ENCODE measurements at places on chromosomes 12 and 14. TPM values are rescaled to one million over a fixed set of nuclear protein-coding genes. Genes with fewer than 3 reads are reported as not detected.

Gene GPX2
- total RNA-seq: not detected

Gene HOXC9
- not detected for total RNA-seq

Gene SPIC
- not detected for total RNA-seq

Gene KRT3
- total RNA-seq: 0.43 TPM

Gene KITLG
- 15.9 TPM for total RNA-seq

Gene USP44
- total RNA-seq: 4.3 TPM

Gene SLC35F4
- total RNA-seq: not detected

Gene SLC10A1
- total RNA-seq: not detected

- H3K27me3 ChIP-seq: peaks cover 35% of the 10 kb centered on the region
- no peaks in the 10 kb centered on the region for H3K36me3 ChIP-seq
- H3K4me3 ChIP-seq: no peak overlapping the region
- H3K4me1 ChIP-seq: no peaks in the 10 kb centered on the region
These were observed 92.8 kb upstream of the ETV6 start for GRCh38 chr12:11556682-11557081.

GRCh38 chr12:31105668-31106067 lies 32.0 kb downstream of the DDX11 start:
- H3K27me3 ChIP-seq: no peaks in the 10 kb centered on the region
- DNase-seq: no peak
- H3K27ac ChIP-seq: no peak overlapping the region
- no peak overlapping the region for H3K4me3 ChIP-seq
- H3K36me3 ChIP-seq: no peaks in the 10 kb centered on the region

GRCh38 chr12:14896521-14897169 lies 11.0 kb upstream of the MGP start:
- H3K27me3 ChIP-seq: no peaks in the 10 kb centered on the region
- no peak overlapping the region for H3K4me3 ChIP-seq
- H3K27ac ChIP-seq: no peak overlapping the region
- no peaks in the 10 kb centered on the region for H3K36me3 ChIP-seq
- H3K4me1 ChIP-seq: peaks cover 6% of the 10 kb centered on the region

DNA sequence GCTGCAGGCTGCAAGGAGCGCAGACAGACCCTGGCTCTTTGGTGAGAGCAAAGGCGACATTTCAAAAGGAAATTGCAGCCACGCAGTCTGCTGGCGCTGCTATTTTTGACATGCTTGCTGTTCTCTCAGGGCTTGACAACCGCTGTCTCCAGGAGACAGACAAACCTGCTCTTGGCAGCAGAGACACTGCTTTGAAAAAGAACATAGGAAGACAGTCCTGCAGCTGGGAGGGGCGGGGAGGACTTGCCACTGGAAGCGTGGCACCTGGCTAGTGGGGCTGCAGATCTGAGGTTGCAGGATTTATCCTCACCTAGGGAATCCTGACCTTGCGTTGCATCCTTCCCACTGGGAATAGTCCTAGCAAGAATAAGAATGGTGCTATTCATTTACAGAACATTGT lies 91.8 kb upstream of the KCNA1 start:
- H3K4me1 ChIP-seq: no peaks in the 10 kb centered on the region
- H3K4me3 ChIP-seq: no peak overlapping the region
- H3K36me3 ChIP-seq: no peaks in the 10 kb centered on the region
- no peak for DNase-seq
- no peaks in the 10 kb centered on the region for H3K27me3 ChIP-seq

DNA sequence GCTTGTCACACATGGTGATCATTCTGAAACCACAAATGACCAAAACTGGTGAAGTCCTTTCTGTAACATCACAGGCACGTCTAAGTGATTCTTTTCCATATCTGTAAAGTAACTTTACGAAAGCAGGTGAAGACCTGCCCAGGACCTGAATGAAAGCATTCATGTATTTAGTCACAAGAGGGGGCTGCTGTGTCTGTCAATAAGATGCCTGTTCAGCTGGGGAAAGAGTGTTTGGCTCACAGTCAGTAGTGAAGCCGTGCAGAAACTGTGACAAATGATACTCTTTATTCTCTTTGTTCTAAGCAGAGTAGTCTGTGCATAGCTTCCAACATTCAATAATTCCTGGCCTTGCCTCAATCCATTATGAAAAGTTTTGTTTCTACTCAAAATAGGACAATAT lies 373.5 kb upstream of the OR4E1 start:
- H3K27me3 ChIP-seq: no peaks in the 10 kb centered on the region
- no peak for DNase-seq
- no peaks in the 10 kb centered on the region for H3K36me3 ChIP-seq
- no peak overlapping the region for H3K27ac ChIP-seq

GRCh38 chr14:70094631-70095030 lies 94.1 kb downstream of the SLC8A3 start:
- no peaks in the 10 kb centered on the region for H3K4me1 ChIP-seq
- peaks cover 3% of the 10 kb centered on the region for H3K27me3 ChIP-seq
- no peak for DNase-seq
- no peaks in the 10 kb centered on the region for H3K36me3 ChIP-seq
- H3K27ac ChIP-seq: no peak overlapping the region
- H3K4me3 ChIP-seq: no peak overlapping the region

DNA sequence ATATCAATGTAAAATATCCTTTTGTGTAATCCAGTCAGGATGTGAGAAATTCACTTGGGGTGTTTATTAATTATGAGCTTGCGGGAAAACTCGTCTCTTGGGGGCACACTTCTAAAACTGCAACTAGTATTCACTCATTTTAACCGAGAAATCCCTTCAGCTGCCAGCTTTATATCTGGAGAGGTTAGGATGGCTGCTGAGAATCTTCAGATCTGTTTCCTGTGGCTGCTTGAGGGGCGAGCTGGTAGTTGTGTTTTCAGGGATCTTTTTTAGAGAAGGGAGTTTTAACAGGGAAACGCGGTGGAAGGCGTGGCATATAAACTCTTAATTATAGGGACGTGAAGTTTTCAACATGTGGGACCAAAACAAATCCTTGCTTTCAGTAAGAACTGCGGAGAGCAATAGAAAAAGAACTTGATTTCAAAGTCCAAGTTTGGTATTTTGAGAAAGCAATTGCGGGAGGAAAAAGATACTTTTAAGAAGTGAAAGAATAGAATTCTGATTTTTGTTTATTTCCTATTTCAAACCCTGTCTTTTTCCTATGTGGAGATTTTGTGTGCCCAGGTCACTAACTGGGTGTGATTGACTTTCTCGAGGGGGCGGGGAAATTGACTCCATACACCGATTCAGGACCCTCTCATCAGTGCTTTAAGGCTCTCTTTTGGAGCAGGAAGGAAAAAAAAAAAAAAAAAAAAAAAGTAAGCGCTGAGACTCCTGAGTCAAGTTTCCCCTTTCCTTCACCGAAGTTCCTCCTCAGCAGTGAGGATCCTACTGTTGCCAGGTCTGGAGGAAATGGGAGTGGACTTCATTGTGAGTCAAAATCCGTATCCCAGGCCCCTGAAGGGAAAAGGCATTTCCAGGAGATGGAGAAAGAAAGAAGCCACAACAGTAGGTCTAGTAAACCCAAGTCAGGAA lies 1.1 kb downstream of the PPFIBP1 start:
- peak overlapping the region; percentile 97 for H3K27ac ChIP-seq
- peak; percentile 79 for DNase-seq
- H3K36me3 ChIP-seq: no peaks in the 10 kb centered on the region
- H3K4me1 ChIP-seq: peaks cover 27% of the 10 kb centered on the region
- no peaks in the 10 kb centered on the region for H3K27me3 ChIP-seq

DNA sequence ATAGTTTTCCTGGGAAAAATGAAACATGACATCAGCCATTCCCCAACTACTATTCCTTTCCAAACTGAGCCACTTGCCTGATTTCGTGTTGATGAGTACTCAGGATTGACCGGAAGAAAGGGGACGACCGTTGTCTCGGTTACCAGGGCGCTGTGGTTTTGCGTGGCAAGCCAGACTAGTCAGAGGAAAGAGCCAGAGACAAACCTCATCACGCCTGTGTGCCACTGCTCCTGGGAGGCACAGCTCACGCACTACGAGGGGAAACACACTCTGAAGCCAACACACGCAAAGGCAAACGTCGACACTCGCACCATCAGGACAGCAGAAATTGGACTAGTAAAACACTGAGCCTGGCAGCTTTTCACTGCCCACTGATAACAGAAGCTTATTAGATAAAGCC lies 35.0 kb downstream of the GIT2 start:
- no peak overlapping the region for H3K4me3 ChIP-seq
- H3K4me1 ChIP-seq: peaks cover 7% of the 10 kb centered on the region
- peak overlapping the region; percentile 44 for H3K27ac ChIP-seq
- peak; percentile 82 for DNase-seq
- H3K27me3 ChIP-seq: no peaks in the 10 kb centered on the region

DNA sequence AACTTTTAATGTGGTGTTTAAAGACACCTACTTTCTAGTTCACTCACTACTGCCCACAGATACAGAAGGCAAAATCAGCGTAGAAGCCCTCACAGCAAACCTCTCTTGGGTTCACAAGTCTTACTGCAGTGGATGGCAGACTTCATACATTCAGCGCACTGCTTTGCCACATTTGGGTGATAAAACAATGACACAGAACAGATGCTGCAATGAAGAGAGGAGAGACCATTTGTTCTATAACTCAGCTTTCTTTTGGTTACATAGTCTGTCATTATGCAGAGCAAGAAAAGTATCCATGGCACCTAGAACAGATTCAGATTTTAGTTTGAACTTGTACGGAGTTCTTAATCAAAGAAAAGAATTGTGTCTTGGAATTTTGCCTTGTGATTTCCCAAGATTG lies 459.0 kb downstream of the BCAT1 start:
- no peaks in the 10 kb centered on the region for H3K27me3 ChIP-seq
- DNase-seq: no peak
- no peaks in the 10 kb centered on the region for H3K36me3 ChIP-seq
- H3K4me3 ChIP-seq: no peak overlapping the region

GRCh38 chr12:40692765-40693206 lies 547 bp downstream of the CNTN1 start:
- H3K27me3 ChIP-seq: peaks cover 18% of the 10 kb centered on the region
- no peaks in the 10 kb centered on the region for H3K4me1 ChIP-seq
- no peak for DNase-seq
- H3K4me3 ChIP-seq: no peak overlapping the region

- no peak overlapping the region for H3K4me3 ChIP-seq
- no peaks in the 10 kb centered on the region for H3K4me1 ChIP-seq
- H3K27ac ChIP-seq: no peak overlapping the region
These were observed 42.0 kb upstream of the C12orf75 start for GRCh38 chr12:105288311-105288996.

DNA sequence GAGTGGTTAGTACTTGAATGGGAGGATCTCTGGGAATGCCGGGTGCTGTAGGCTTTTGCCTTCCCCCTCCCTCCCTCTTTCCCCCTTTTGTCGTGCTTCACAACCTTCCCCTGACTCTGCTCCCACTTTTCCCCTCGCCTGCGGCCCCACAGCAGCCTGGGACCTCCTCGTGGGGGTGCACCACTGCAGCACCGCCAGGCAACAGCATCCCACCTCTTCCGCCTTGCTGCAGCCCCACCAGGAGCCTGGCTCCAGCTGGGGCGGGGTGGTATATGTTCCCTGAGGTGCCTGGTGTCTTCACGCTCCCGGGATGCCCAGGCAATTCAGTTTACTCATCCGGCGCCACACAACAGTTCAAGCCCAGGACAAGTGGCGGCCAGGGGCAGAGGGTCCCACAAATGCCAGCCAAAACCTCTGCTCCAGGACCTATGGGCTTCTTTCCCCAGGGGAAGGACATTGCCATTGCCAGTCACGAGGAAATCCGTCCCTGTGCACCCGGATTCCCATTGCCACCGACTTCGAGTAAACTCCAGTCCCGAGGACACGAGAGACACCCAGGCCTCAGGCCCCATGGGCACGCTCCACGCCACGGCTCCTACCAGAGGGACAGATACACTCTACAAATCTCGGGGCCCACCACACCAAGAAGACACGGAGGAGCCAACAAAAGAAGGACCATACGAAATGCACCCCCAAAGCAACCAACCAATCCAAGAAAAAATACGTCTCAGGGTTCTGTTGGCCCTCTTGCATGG lies 181.7 kb downstream of the ALG10 start:
- DNase-seq: no peak
- no peaks in the 10 kb centered on the region for H3K27me3 ChIP-seq
- H3K27ac ChIP-seq: no peak overlapping the region
- no peak overlapping the region for H3K4me3 ChIP-seq
- H3K4me1 ChIP-seq: no peaks in the 10 kb centered on the region

- no peaks in the 10 kb centered on the region for H3K36me3 ChIP-seq
- peaks cover 2% of the 10 kb centered on the region for H3K27me3 ChIP-seq
- no peak overlapping the region for H3K4me3 ChIP-seq
- peak; percentile 51 for DNase-seq
- no peak overlapping the region for H3K27ac ChIP-seq
These were observed 37.8 kb upstream of the ITPR2 start for GRCh38 chr12:26870491-26871419.

DNA sequence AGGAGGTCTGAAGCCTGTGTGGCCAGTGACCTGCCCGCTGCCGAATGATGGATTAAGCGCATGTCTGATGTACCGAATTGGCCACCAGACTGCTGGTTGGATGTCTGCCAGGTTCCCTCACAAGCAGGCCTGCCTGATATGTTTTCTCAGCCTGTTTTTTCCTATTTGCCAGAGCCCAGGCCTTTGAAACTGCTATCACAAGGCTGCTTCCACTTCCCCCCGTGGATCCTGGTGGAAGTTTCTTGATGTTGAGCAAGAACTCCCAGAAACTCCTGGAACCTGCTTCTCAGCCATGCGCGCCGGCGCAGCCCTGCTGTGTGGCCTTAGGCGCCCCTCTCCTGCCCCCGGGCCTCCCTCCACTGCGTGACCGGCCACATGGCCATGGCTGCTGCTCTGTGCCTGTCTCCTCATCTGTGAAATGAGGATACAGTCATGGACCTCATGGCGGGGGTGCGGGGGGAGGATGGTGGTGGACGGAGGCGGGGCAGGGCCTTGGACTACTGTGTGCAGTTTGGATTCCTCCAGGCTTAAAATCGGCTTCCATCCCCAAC lies 56.6 kb downstream of the CALM1 start:
- no peaks in the 10 kb centered on the region for H3K36me3 ChIP-seq
- no peaks in the 10 kb centered on the region for H3K27me3 ChIP-seq
- no peak overlapping the region for H3K27ac ChIP-seq
- H3K4me3 ChIP-seq: no peak overlapping the region
- H3K4me1 ChIP-seq: peaks cover 4% of the 10 kb centered on the region
- DNase-seq: peak; percentile 23

DNA sequence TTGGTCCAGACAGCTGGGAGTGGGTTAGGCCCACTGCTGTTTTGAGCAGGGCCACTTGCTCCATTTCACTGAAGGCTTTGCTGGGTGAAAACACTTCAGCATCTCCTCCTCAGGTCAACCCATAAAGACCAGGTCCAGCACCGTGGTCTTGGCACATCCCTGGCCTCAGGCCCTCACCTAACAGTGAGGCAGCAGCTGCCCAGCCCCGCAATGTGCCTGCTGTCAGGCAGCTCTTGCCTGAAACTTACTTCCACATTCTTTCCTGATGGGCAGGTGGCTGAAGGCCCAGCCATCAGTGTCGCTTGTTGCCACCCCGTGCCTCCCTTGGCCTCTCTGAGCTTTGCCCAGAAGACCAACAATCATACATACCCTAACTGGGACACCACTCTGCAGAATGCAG lies 54.4 kb downstream of the ANAPC7 start:
- no peak overlapping the region for H3K27ac ChIP-seq
- DNase-seq: no peak
- H3K4me3 ChIP-seq: no peak overlapping the region

All from astrocyte (in vitro differentiated cells and primary cell).